NAMALWA (cell line): ENCODE measurements at places on chromosomes 11 and 22.

DNA sequence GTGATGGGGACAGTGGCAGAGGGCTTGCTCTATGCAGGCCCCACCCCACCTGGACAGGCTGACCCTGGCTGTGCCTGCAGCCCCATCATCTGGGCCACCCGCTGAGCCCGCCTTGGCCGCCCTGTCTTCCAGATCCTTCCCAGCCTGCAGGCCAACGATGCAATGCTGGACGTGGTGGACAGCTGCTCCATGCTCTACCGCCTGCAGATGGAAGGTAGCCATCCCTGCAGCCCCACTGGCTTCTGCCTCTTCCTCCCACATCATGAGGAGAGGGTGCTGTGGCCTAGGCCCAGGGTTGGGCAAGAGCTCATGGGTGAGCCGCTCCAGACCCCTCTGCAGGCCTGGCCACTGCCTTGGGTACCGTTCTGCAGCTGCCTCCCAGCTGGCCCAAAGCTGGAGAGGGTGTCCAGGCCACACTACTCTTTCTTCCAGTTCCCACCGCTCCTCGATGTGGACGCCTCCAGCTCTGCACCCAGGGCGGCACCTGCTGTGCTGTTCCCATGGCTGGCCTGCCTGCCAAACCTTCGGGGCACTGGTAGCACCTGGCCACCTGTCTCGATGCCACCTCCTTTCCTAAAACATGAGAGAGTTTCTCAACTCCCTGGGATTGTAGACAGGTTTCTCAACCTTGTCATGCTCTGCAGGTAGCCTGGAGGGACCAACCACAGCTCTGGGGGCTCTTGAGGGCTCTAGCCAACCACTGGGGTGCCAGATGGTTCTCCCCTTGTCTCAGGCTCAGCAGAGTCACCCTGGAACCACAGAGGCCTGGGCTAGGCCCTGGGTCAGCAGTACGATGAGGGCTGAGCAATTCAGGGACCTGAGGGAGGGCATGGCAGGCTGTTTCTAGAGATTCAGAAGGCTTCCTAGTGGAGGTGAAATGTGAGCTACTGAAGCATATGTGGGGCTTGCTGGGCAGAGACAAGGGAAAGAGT lies 9.5 kb upstream of the GTSE1 start:
- no peak for DNase-seq

- DNase-seq = peak; percentile 88
These were observed 5.3 kb downstream of the VSIG2 start for GRCh38 chr11:124746621-124747243.

GRCh38 chr11:76787271-76787670 lies 4.1 kb downstream of the TSKU start:
- DNase-seq = no peak

DNA sequence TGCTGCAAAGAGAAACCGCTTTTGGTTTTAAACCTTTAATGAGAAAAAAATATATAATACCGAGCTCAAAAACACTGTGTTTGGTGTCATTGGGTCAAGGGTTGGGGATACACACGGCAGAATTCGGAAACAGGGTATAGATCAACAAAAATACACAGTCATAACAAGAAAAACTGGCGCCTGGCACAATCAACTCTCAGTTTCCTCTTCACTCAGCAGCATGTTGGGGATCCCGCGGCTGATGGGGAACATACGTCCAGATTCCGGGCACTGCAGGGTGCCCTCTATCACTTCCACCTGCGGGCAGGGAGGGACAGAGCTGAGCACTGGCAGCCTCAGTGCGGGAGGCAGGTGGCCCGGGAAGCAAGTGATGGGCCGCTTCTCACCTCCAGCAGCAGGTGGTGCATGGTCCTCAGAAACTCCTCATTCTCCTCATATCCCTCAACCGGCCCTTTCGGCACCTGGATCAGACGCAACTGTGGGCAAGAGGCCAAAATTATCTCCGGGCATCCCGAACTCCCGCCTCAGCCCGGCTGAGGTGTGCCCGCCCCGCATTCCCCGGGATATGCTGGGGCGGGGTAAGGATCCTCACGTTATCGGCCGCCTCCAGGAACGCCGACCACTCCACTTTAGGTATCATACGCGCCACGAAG lies 561 bp downstream of the TRMT112 start:
- DNase-seq = peak; percentile 67

GRCh38 chr11:73956876-73957653 lies 6.2 kb downstream of the DNAJB13 start:
- DNase-seq = no peak

DNA sequence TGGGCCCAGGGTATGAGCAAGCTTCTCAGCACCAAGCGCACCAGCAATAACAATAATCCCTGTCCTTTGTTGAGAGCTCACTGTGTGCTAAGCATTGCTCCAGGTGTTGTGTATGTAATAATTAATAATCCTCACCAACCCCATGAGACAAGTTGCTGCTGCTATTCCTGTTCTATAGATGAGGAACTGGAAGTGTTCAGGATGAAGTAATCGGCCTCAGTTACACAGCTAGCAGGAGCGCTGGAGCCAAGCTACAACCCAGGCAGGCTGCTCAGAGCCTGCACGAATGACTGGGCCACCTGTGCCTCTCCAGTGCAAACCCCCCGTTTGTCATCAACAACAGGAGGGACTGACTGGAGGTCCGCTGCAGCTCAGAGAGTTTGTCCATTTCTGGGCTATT lies 35.2 kb upstream of the CECR2 start:
- DNase-seq = no peak

DNA sequence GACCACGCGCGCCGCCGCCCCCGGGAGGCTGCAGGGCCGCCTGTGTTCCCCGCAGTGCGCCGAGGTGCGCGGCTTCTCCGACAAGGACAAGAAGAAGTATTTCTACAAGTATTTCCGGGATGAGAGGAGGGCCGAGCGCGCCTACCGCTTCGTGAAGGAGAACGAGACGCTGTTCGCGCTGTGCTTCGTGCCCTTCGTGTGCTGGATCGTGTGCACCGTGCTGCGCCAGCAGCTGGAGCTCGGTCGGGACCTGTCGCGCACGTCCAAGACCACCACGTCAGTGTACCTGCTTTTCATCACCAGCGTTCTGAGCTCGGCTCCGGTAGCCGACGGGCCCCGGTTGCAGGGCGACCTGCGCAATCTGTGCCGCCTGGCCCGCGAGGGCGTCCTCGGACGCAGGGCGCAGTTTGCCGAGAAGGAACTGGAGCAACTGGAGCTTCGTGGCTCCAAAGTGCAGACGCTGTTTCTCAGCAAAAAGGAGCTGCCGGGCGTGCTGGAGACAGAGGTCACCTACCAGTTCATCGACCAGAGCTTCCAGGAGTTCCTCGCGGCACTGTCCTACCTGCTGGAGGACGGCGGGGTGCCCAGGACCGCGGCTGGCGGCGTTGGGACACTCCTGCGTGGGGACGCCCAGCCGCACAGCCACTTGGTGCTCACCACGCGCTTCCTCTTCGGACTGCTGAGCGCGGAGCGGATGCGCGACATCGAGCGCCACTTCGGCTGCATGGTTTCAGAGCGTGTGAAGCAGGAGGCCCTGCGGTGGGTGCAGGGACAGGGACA lies 2.7 kb downstream of the NLRP6 start:
- no peak for DNase-seq

- DNase-seq = no peak
These were observed 65.0 kb downstream of the SLC36A4 start for GRCh38 chr11:93132836-93133235.

GRCh38 chr11:102957953-102958352 lies 2.4 kb upstream of the MMP13 start:
- no peak for DNase-seq

GRCh38 chr11:18692941-18693760 lies 5.4 kb upstream of the TMEM86A start:
- DNase-seq = no peak

DNA sequence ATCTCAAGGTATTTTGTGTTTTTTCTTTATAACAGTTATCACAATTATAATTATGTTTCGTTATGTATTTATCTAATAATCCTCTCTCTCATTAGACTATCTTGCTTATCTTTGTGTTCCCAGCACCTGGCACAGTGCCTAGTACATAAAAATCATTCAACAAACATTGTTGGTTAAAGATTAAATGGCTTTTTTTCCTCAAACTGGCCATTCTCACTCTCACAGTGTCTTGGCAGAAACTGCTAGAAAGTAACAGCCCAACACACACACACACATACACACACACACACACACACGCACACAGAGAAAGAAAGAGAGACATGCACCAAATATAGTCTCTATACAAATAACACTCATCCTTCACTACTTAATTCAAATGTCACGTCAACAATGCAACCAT lies 36.8 kb downstream of the OR10A6 start:
- no peak for DNase-seq

- DNase-seq = no peak
These were observed 1060.8 kb downstream of the OPCML start for GRCh38 chr11:132471466-132471865.

DNA sequence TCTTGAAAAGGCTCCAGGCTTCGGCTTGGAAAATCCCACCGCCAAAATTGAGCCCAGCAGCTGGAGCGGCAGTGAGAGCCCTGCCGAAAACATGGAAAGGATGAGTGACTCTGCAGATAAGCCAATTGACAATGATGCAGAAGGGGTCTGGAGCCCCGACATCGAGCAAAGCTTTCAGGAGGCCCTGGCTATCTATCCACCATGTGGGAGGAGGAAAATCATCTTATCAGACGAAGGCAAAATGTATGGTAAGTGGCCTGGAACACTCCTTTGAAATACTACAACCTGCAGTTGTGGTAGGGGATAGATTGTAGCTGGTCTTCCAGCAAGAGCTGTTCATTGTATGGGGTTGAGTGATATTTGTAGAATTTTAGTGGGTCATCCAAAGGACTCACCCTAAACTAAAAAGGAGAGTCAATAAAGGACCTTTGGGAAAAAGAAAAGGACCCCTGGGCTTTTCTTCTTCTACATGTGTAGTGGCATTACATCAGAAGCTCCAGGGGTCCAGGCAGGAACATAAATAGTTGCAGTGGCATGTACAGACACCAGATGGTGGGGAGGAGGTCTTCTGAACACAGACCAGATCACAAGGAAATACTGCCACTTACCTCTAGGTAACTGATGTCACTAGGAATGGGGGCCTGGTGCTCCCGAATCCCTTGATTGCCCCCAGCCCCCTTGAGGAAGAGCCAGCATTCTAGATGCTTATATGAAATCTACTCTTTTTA lies 90.1 kb downstream of the TEAD1 start:
- no peak for DNase-seq

GRCh38 chr11:11822946-11823345 lies 18.8 kb upstream of the USP47 start:
- no peak for DNase-seq

DNA sequence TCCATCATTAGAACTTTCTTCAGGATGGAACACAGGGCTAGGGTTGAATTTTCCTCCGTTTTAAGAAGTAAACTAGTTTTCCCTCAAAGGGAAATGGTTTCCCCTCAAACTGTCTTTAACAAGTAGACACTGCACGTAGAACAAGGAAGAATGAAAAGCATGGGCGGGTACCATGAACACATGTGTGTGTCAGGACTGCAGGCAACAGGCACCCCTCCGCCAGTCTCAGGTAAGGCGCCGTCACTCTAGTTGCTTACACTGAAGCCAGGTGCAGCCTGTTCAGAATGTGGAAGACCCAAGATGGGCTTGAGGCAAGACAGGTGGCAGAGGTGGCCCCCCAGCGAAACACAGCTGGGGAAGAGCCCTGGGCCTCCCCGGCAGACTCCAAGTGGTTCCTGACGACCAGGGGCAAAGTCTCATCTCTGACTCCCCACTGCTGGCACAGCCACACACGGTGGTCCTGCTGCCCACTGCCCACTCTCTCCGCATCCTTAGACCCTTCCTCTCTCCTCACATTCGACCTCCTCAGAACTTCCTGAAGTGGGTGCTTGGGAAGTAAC lies 25.4 kb upstream of the MOB2 start:
- DNase-seq = no peak

- DNase-seq = no peak
These were observed 197.0 kb downstream of the SBF2 start for GRCh38 chr11:10096987-10097386.

GRCh38 chr11:5336331-5336730 lies 7.0 kb downstream of the OR51B5 start:
- no peak for DNase-seq

GRCh38 chr11:41849250-41849649 lies 389.8 kb upstream of the LRRC4C start:
- DNase-seq = no peak

DNA sequence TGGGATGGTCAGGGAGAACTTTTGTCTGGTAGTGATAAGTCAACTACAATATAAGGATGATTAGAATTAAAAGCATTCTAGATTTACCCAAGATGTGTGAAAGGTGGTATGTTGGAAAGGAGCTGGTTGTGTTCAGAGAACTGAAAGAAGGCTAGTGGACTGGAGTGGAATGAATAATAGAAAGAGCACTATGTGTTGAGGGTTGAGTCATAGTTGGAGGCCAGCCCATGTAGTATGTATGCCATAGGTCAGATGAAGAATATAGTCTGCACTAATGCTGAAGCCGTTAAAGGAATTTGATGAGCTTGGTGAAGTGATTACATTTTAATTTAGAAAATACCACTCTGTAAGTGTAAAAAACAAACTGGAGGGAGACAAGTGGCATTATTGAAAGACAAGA lies 514.1 kb downstream of the CNTN5 start:
- no peak for DNase-seq

DNA sequence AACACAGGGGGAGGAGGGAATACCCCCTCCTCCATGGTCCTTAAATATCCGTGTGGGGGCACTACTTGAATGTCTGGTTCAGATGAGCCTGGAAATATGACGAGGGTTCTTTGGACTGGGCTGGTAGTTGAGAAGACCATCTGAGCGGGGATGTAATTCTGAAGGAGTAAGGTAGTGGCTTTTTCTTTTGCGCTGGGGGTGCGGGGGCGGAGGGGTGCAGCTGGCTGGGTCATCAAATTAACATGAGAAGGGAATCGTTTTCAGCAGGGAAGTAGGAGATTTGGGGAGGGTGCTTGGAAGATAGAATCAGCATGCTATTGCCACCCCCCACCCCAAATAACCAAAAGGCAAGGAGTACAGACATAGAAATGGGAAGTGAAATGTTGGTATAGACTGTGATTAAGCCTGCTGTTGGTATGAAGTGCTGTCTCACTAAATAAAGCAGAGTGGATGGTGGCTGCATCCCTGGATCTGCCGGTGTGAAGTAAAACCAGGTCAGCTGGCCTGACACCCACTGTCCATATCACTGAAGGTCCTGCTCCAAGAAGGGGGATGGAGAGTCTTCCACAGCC lies 121.9 kb upstream of the HSD17B12 start:
- DNase-seq = no peak

GRCh38 chr11:105466582-105467228 lies 143.2 kb upstream of the GRIA4 start:
- no peak for DNase-seq

DNA sequence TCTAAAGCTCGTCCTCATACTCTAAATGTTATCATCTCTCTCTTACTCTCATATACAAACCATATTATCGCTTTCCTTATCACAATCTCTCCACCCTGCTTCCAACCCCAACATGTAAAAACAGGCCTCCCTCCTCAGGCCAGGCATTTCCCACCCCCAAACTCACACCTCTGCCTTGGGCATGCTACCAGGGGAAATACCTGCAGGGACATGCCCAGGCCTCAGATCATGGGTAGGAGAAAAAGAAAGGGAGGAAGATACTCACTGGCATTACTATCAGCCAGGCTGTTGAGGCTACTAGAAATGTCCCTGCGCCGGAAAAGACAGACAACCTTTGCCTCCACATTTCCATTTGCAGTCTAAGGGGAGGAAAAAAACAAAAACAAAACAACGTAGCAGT lies 1.8 kb downstream of the MTA2 start:
- DNase-seq = no peak
